Amygdala (tissue), 56 donors: ENCODE measurements at places on chromosomes 13 and 19.

- DNase-seq: no peak
These were observed 291.9 kb upstream of the HTR2A start for GRCh38 chr13:47188802-47189201.

GRCh38 chr13:19618977-19619376 lies 14.5 kb upstream of the MPHOSPH8 start:
- DNase-seq: no peak

DNA sequence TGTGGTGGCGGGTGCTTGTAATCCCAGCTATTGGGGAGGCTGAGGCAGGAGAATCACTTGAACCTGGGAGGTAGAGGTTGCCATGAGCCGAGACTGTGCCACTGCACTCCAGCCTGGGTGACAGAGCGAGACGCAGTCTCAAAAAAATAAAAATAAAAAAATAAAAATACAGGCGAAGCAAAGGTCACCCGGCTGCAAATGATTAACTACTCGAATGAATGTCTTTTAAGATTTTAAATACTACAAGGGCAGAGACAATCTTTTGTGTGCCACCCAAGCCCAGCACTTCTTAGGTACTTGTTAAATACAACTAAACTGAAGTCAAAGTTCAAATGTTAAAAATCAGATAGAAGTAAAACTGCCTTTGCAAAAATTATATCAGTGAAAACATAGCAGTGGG lies 6.7 kb downstream of the LNX2 start:
- DNase-seq: no peak

DNA sequence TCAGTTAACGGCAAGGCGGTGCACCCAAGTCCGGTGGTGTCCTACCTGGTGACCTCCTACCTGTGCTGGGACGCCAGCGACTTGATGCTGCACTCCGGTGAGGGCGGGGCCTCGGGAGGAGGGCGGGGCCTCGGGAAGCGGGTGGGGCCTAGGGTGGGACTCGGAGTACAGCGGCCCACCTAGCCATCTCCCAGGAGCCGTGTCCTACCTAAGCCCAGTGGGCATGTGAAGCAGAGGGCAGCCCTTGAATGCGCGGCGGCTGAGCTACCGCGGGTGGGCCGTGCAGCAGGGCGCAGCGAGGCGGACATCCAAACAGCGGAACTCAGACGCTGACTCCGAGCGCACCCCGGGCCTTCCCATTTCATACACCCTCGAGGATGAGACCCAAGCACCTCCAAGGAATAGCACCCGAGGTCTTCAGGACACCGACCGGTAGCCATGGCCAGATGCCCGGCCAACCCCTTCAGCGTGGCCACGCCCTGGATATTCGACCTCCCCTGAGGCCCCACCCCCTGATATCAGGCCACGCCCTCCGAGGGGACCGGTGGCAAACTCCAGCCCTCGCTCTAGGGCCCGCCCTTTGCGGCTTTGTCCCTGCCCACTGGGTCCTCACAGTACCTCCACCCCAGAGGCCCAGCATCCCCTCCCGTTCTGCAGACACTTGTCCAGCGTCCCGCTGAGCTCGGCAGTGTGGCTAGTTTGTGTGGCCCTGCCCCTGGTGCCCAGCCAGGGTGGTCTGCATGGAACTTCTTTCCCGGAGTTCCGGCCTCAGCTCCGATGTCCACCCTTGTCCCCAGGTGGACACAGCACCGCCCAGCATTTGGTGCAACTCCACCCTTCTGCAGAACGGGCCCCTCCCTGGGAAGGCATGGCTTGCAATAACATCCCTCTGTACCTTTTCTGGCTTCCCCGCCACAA lies 5.4 kb downstream of the KLK1 start:
- no peak for DNase-seq

- DNase-seq: no peak
These were observed 13.3 kb upstream of the PSMD8 start for GRCh38 chr19:38360839-38361631.

DNA sequence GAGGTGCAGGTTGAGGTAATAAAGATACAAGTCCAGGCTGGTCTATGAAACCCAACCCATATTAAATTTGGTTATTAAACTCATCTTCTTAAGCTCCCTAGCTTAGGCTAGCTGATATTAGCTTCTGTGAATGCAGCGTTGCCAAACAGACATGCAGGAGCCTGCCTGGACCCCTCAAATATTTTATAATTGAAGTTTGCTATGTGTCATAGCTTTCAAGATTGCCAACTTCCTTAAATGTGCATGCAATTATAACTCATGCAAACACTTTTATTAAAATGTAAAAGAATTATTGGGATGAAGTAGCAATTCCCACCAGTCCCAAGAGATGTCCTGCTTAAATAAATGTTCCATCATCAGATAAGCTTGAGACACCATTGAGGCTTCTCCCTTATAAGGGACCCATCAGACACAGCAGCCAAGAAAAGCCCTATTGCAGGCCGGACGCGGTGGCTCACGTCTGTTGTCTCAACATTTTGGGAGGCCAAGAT lies 51.3 kb downstream of the MBNL2 start:
- no peak for DNase-seq

GRCh38 chr19:33647146-33647545 lies 25.4 kb downstream of the CHST8 start:
- DNase-seq: no peak
